ENCODE measurements at places on chromosomes 5 and 9.

DNA sequence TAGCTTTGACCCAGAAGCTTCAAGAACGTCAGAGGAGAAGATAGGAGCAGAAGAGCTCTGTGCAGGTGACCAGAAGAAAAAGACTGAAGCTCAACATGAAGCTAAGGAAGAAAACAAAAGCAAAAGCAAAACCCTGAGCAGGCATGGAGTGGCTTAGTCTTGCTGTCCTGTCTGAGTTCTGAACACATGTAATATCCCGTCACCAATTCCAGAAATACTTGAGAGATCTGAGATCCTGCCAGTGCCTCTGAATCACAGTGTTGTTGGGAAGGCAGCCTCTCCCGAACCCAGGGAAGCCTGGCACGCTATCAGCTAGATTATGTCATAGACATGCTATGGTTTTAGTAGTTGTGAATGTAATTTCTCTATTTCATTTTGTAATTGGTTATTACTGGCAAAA is 235.7 kb downstream of the ICE1 start:
- no peak for DNase-seq

- DNase-seq = peak; percentile 47
These were observed 64.4 kb downstream of the MCCC2 start for GRCh38 chr5:71651579-71651978.

DNA sequence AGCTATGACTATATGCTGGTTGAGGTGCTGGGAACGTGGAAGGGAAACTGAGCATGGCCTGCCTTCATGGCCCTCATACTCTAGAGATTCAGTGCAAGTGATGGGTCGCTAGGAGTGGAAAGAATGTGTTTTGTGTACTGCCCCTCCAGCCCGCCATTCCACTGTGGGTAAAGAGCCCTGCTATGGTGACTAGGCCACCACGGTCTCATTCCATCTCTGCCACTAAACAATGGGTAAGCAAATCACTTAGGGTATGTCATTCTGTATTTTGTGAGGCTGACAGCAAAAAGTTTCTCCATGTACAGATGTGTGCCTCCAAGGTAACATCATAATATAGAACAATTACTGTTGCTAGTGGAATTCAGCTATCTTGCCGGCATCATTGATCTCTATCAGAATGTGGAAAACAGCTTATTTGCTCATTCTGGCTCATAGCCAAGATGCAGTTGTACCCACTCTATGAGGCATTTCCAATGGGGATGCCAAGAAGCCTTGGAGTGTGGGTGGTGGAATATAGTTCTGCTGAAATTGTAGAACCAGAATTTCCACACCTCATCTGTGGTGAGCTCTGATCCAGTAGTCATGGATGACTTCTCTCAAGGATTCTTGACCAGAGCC is 12.5 kb downstream of the SMARCA2 start:
- DNase-seq = no peak

DNA sequence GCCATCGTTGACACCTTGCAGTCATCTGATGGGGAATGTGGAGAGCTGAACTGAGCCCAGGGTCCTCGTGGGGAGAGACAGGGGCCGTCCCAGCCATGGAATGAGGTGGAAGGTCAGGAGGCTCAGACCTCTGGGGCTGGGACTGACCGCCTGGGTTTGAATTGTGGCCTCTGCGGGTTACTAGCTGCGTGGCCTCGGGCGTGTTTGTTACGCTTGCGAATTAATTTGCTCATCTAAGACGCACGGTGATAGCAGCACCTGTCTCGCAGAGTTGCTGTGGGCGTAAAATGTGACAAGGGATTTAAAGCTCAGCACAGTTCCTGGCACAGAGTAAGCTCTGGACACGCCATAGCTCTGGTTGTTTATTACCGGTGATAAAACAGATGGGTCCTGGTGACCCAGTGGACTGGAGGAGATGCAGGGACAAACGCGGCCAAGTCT is 19.4 kb upstream of the DAB2IP start:
- no peak for DNase-seq

DNA sequence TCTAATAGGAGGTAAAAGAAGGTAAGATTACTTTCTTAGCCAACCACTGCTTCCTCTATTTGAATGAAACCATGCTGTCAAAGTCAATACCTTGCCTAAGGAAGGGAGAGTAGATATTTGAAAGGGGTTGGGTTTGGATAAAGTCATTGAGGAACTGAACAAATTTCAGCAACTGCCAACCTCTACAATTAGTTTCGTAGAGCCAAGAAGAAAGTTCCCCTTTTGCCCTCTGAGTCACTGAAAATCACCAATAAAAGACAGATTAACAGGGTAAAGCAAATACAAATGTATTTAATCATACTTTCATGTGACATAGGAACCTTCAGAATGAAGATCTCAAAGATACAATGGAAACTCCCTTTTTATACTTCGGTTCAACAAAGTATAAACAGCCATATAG is 615.7 kb downstream of the GABRG2 start:
- no peak for DNase-seq

Measured in activated CD4-positive, alpha-beta T cell treated with anti-CD3 and anti-CD28 coated beads, Interleukin-2, amount 50 U/mL, for 48 hours (primary cell).